ENCODE measurements at places on chromosomes 2 and 18. TPM values are rescaled to one million over a fixed set of nuclear protein-coding genes. Genes with fewer than 3 reads are reported as not detected.

ATOH8 gene
- total RNA-seq: 17.7 TPM

CNTNAP5 gene
- 1.5 TPM for total RNA-seq

HOXD11 gene
- 18.3 TPM for total RNA-seq

EVA1A gene
- not detected for total RNA-seq

- no peaks in the 10 kb centered on the region for H3K27me3 ChIP-seq
- no peaks in the 10 kb centered on the region for H3K36me3 ChIP-seq
- H3K4me3 ChIP-seq: no peak overlapping the region
- DNase-seq: no peak
Measured at GRCh38 chr2:120320318-120320851, 25.6 kb upstream of the INHBB start.

RAB12 gene
- 75.3 TPM for total RNA-seq

DNA sequence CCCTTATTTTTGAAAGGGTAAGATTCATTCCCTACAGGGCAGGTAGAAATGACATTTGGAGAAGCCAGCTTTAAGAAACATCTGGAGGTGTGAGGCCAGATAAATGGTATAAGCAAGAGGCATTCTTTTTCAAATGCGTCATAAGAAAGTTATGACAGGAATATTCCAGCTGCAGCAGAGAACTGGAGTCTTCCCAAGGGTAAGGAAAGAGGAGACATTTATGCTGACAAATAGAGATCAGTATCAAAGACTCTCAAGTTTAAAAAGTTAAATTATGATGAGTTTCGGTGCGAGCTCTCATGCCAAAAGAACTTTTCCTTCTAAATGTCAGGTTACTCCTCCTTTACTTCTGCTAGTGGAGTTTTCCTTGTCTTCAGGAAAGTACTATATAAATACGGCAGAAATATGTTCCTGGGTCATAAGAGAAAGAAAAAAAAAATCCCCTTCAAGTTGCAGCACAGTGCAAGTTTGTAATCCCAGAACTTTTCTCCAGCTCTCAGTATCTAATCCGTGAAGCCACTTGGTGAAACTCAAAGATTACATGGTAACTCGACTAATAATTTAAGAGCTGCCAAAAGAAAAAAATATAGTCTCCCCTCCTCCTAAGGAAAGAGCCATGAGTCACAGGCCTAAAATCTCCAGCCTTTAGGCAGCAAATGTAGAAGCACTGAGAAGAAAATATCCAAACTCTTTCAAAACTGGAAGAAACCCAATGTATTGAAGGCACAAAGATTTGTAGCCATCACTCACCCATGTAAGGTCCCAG is 428.1 kb downstream of the MEIS1 start:
- H3K27ac ChIP-seq: peak overlapping the region; percentile 88
- H3K4me3 ChIP-seq: no peak overlapping the region
- no peaks in the 10 kb centered on the region for H3K36me3 ChIP-seq
- H3K27me3 ChIP-seq: no peaks in the 10 kb centered on the region
- peaks cover 39% of the 10 kb centered on the region for H3K4me1 ChIP-seq

DNA sequence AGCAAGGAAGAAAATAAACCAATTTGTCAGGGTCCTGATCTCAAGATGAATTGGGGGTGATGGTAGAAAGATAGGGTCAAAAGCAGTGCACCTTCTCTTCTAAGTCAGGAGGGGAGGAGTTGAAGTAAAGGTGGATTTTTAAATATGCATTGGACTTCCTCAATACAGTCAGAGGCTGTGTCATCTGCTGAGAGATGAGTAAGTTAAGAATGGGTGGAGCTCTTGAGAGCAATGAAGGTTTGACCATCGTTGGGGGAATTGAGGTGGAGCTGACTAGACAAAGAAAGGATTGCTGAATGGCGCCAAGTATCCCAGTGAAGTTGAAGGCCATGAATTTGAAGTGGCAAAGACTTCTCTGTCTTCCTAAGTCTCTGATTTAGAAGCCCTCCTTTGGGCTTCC is 18.4 kb upstream of the CPO start:
- no peak overlapping the region for H3K4me3 ChIP-seq
- no peaks in the 10 kb centered on the region for H3K36me3 ChIP-seq
- no peak for DNase-seq

- H3K27me3 ChIP-seq: no peaks in the 10 kb centered on the region
- H3K4me3 ChIP-seq: no peak overlapping the region
- DNase-seq: peak; percentile 33
- no peak overlapping the region for H3K27ac ChIP-seq
Measured at GRCh38 chr2:3313781-3314375, 63.7 kb downstream of the EIPR1 start.
